ENCODE measurements at places on chromosomes 4 and X.

DNA sequence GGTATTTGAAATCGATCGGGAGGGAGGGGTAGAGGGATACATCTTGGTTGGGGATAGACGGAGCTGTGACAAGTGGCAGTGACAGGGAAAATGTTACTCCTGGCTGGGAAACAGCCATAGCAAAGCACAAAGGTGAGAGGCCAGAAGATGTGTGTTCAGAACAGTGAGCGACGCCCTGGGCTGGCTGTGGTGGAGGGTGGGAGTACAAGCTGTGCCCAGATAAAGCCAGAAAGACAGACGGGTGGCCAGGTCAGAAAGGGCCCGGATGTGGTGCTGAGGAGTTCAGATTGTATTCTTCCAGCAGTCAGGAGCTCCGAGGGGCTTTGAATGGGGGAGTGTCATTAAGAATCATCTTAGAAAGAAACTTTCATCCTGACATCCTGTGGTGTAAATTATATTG is 27.9 kb downstream of the CCDC149 start:
- DNase-seq: no peak

GRCh38 chrX:71453056-71453455 is 79.8 kb upstream of the OGT start:
- DNase-seq: no peak

DNA sequence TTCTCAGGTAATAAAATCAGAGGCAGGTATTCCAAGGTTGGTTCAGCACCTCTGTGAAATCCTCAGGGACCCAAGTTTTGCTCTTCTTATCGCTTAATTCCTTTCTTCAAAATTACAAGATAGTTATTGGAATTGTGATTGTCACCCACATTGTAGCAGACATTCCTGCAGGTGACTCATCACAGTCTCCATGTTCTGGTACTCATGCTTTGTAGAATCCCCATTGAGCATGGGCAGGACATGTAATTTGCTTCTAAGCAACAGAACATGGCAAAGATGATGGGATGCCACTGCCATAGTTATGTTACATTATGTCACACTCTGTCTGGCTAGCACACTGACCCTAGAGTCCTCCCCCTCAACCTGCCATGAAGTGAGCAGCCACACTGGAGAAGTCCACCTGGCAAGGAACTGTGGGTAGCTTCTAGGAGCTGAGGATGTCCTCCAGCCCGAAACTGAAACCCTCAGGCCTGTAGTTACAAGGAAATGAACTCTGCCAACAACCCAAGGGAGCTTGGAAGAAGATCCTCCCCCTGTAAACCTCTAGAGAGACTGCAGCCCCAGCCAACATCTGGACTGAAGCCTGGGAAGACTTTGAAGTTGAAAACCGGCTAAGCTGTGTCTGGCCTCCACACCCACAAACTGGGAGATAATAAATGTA is 58.3 kb upstream of the GUCY1A1 start:
- no peak for DNase-seq

DNA sequence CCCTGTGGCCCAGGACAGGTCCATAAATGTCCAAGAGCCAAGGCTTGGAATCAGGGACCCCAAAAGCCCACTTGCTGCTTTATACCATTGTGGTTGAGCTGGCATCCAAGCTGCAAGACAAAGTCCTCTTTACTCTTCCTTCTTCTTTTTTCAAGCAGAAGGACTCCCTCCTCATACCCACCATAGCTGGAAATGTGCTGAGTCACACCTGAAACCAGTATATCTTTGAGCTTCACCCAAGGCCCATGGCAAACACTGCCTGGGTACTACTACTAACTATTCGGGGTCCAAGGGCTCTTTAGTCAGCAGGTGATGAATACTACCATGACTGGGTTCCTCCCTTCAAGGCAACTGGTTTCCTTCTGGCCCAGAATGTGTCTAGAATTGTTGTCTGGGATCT is 37.3 kb upstream of the NMU start:
- DNase-seq: no peak

GRCh38 chr4:99960648-99961047 is 10.6 kb upstream of the H2AZ1 start:
- no peak for DNase-seq

- no peak for DNase-seq
These were observed 73.5 kb downstream of the ANXA3 start for GRCh38 chr4:78625073-78625472.

DNA sequence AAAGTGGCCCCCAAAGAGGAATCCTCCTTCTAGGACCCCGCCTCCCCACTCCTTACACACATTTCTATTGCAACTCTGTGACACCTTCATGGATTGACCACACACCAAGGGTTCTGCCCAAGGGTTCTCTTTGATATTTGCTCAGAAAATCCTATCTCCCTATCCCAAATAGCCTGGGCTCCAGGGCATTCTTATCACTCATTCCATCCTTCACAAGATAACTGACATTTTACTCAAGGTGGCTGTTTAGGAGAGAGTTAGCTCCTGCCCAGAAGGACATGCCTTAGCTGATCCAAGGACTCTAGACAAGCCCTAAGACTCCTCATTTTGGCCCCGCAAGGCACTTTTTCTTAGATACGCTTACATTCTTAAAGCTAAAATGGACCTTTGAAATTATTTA is 47.4 kb downstream of the ATXN3L start:
- DNase-seq: no peak

- DNase-seq: no peak
These were observed 216.6 kb downstream of the SHROOM3 start for GRCh38 chr4:76651616-76652015.

DNA sequence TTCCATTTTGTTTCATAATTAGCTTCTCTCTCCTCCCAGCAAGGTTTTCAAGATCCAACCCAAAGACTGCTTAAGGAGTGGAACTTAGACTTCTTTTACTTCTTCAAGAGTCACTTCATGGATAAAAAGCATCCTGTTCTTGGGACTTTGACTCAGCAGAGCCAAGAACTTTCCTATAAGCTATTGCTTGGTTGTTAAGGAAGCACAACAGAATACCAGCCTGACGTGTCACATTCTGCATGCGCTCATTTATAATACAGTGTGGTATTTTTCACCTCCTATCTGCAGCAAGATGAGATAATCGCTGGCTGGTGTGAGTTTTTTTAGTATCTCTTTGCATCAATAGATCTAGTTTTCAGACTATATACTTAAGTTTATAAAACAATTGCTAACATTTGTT is 152.1 kb downstream of the PALLD start:
- no peak for DNase-seq

DNA sequence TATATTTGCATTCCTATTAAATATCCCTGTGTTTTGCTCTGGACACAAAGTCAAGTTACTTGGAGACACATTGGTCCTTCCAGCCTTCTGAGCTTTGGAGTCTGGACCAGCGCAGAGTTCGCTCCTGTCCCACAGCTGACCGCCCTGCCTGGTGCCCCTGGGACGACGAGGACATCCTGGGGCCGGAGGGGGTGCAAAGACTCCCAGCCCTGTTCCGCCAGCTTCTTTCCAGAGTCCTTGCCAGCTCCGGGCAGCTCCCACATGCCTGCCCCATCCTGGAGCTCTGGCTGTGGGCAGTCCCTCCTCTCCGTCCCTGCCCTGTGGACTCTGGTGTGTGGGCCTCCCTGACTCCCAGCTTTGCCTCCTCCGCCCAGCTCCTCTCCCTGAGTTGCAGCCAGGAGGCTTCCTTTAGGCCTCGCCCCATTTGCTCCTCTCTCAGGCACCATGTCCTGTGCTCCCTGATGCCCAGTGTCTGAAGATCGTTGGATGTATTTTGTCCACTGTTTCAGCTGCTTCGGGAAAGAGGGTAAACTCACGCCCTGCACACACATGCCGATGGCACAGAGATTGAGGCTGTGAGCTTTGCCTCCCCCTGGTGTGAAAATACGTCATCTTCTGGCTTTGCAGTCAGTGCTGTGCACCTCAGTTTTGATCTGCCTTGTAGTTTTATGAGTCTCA is 4.9 kb upstream of the PCGF3 start:
- DNase-seq: no peak

GRCh38 chrX:69388526-69388925 is 115.6 kb upstream of the NALF2 start:
- no peak for DNase-seq

DNA sequence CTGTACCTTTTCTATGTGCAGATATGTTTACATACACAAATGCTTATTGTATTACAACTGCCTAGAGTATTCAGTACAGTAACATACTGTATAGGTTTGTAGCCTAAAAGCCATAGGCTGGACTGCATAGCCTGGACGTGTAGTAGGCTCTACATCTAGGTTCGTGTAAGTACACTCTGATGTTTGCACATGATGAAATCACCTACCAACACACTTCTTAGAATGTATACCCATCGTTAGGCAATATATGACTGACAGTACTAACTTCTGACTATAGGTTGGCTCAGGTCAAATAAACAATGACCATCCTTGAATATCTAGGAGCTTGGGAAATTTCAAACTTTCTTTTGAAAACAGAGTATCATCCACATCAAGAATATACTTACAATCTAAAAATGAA is 139.0 kb downstream of the CORIN start:
- DNase-seq: no peak

GRCh38 chr4:152394791-152395190 is 141.1 kb downstream of the FBXW7 start:
- no peak for DNase-seq

- no peak for DNase-seq
These were observed 6.8 kb downstream of the SRPX2 start for GRCh38 chrX:100650841-100651240.

DNA sequence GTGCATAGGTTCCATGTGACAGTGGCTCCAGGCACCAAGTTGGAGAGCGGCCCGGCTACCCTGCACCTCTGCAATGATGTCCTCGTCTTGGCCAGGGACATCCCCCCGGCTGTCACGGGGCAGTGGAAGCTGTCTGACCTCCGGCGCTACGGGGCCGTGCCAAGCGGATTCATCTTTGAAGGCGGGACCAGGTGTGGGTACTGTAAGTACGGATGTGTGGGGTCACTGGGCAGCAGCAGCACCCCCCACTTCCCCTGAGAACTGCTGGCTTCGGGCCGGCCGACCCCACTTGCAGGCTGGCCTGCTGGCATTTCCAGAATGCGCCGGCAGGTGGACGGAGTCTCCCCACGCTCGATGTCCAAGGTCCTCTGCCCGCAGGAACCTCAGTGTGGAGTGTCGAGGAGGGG is 13.2 kb downstream of the DOK7 start:
- DNase-seq: no peak

DNA sequence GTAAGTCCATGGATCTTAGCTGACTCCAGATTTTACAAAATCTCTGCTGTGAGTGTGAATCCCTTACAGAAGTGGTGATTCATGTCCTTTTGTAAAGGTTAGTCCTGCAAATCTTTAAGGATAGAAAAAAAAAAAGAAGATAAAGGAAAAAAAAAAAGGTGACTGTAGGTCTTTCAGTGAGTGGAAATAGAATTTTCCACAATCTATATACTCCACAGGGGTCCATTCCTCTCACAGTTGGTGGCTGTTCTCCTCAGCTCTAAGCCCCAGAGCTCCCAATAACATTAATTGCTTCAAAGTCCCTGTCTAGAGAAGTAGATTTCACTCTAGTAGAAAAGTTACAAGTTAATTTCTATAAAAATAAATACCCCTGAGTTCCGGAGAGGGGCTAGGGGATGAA is 189.1 kb downstream of the NDST4 start:
- no peak for DNase-seq

GRCh38 chr4:36024901-36025660 is 219.2 kb downstream of the ARAP2 start:
- no peak for DNase-seq

GRCh38 chrX:103919270-103919637 is 43.2 kb upstream of the TMSB15B start:
- DNase-seq: no peak

DNA sequence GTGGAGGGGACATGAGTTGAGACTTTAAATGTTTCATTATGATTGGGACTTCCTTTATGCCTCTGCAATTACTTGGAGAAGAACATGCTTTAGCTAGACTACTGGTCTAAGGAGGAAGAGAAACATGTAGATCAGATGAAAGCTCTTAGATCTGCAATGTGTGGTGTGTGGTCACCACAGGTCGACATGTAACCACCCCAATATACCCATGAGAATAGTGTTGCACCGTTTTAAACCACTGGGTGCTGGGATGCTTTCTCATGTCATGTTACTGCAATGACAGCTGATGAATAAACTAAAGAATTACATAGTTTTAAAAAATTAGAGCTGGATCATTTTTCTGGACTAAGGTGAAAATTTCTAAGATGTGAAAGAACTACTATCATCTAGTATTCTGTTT is 1039.7 kb downstream of the RAPGEF2 start:
- DNase-seq: no peak

- DNase-seq: no peak
These were observed 318.4 kb downstream of the DHX15 start for GRCh38 chr4:24265989-24266388.

DNA sequence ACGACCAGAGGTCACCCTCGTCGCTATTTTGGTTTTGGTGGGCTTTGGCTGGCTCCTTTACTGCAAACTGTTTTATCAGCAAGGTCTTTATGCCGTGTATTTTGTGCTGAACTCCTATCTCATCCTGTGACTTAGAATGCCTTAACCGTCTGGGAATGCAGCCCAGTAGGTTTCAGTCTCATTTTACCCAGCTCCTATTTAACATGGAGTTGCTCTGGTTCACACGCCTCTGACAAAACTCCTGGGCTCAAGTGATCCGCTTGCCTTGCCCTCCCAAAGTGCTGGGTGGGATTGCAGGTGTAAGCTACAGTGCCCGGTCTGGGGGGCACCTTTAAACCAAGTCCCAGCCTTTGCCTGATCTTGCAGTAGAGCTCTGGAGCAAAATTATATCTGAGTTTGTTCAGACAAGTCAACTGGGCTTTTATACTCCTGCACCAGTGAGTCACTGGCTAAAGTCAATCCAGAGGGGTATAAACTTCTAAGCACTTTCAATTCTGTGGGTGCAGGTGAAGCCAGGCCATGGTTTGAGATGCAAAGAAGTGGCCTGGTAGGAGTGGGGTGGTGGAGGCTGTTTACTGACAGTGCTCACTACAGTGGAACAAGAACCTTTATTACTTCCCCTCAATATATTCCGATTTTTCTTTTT is 50.2 kb downstream of the MGST2 start:
- no peak for DNase-seq

DNA sequence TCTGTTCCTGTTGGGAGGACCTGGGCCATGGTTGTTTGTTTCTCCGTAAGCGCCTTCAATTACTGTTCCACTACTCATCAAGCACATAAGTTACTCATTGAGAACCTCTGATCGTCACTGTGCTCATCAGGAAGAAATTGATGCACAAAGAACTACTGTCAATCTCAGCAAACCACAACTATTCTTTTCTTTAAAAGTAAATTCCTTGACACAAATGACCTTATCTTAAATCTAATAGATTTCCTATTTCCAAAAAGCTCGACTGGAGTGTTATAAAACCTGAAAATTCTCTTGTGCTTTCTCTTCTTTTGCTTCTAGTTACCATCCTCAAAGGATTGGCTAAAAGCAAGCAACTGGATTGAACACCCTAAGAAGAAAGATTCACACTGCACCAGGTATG is at the start of gene MUC7:
TSS of gene MUC7 (plus strand) at position 301 of the 400 bp plus-strand sequence. CDS start 1,825 bp downstream, outside the sequence.
- DNase-seq: no peak

GRCh38 chr4:125243789-125244397 is 70.9 kb upstream of the FAT4 start:
- DNase-seq: no peak

All from activated naive CD4-positive, alpha-beta T cell treated with anti-CD3 and anti-CD28 coated beads, Interleukin-2, amount 50 U/mL, for 72 hours (primary cell).